ENCODE measurements at places on chromosomes 7 and 10.

DNA sequence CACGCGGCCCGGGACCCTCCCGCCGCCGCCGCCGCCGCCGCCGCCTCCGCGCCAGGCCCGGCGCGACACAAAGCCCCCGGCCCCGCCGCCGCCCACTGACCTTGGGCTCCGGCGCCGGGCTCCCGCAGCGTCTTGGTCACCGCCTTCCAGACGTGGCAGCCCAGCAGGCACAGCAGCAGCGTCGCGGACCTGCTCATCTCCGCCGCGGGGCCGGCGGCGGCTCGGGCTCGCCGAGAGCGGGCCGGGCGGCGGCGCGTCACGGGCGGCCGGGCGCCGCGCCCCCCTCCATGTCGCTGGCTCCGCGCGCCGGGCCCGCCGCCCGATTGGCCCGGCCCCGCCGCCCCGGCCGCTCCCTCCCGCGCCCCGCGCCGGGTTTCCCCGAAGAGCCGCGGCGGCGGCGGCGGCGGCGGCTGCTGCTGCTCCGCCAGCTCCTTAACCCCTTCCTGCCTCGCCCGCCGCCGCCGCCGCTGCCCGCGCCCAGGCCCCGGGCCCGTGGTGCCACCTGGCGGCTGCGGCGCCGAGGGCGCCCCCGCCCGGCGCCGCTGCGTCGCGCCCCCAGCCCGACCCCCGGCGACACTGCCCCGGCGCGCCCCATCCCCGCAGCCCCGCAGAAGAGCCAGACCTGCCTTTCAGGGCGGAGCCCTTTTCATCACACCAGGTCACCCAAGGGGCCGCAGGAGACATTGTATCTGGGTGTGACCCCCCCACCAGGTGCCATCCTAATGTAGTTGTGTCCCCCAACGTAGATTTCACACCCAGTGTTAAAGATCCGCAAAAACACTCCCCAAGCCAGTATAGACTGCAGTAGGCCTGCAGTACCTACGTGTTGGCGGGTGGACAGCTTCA is at the start of gene FAM171A1:
TSS of gene FAM171A1 (minus strand) at position 434 of the 846 bp plus-strand sequence. CDS start at position 197, 237 bp downstream.
- DNase-seq = peak; percentile 50

GRCh38 chr7:85081846-85082245 is 105.0 kb downstream of the SEMA3D start:
- DNase-seq = no peak

GRCh38 chr10:79313911-79314439 is 33.3 kb upstream of the PPIF start:
- no peak for DNase-seq

DNA sequence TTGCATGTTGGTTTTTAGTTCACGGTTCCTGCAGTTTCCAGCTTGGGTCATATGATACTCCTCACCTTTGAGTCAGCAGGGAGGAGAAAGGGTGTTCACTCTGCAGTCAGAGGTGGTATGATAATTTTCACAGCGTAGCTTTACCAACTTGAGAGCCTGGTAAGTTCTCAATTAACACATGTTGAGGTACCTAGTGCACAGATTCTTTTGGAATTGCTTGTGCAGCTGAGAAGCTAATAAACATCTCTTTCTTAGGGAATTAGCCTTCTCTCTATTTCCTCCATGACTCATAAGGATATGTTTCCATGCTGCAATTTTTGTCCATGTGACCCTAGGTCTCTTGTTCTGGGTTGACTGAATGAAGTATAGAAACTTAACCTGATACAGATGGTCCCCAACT is 166.6 kb downstream of the KIF20B start:
- DNase-seq = no peak

GRCh38 chr10:61757525-61758397 is 95.0 kb downstream of the CABCOCO1 start:
- DNase-seq = no peak

- DNase-seq = no peak
Observed at GRCh38 chr7:137488038-137488437, 144.5 kb upstream of the PTN start.

DNA sequence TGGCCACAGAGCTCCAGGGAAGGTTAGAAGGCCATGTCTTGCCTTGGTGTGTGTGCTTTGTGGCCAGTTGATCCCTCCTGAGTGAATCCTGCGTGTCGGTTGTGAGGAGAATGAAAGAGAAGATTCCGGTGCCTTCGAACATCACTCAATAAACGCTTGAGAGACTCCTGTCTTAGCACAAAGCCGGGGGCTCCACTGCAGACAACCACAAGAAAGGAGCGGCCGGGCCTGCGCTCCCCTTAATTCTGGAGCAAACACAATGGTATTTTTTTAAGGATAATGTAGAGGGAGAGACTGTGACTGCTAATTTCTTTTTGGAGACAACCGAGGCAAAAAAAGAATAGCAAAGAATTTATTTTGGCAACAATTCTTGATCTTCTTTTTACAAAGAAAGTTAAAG is 286.8 kb upstream of the SHH start:
- no peak for DNase-seq

DNA sequence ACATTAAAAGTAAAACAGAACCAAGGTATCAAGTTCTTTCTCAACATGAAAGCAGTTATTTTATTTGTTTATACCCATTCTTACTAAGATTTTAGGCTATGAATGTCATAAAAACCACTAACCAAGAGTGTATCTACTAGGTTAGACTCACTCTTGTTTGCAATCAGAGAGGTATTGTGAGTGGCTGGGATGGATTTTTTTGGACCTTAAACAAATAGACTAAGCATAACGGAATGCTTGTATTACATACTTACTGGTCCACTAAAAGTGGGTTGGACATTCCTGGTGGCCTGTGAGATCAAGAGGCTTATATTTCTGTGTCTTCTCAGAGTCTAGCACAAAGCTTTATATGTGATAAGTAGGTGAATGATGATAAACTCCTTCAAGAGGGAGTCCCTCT is 32.6 kb upstream of the CBLL1 start:
- no peak for DNase-seq

DNA sequence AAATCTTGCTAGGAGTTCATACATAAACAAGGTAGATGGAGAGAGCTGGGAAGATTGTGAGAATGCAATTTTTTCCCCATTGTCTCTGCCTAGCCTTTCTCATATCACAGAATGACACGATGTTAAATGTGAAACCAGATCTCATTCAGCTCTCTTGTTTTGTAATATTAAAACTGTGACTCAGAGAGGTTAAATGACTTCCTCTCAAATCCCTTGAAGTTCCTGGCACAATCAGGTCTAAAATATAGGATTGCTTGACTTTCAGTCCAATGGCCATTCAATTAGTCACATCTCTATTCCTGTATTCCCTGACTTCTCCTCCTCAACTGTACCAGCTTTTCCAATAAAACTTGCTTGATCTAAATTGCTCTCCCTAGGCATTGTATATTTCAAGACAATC is 3.1 kb downstream of the ANKRD22 start:
- DNase-seq = no peak

- DNase-seq = no peak
Observed at GRCh38 chr7:14024406-14024805, 34.9 kb upstream of the ETV1 start.

- DNase-seq = no peak
Observed at GRCh38 chr7:25392588-25393338, 164.5 kb upstream of the NPVF start.

DNA sequence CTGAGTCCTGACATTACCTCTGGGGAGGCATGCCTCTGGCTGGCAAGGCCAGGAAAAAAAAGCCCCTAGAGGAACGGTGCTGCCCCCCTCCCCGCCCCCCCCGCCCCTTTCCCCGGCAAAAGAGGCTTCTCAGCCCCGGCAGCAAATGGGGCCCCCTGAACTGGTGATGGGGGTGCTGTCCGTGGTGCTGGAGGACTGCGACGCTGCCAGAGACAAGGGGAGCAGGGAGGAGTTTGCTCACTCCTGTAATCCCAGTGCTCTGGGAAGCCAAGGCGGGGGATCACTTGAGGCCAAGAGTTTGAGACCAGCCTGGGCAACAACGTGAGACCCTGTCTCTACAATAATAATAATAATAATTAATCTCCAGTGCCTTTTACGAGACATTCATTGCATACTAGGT is 23.7 kb downstream of the SRRM3 start:
- no peak for DNase-seq

- no peak for DNase-seq
Observed at GRCh38 chr7:50488379-50488778, 38.2 kb upstream of the FIGNL1 start.

- DNase-seq = no peak
Observed at GRCh38 chr10:111113238-111113960, 36.6 kb downstream of the ADRA2A start.

- no peak for DNase-seq
Observed at GRCh38 chr7:21370283-21370982, 57.5 kb upstream of the SP4 start.

All from T follicular helper cell (primary cell).